ENCODE measurements at places on chromosomes 16 and 17. TPM values are rescaled to one million over a fixed set of nuclear protein-coding genes. Genes with fewer than 3 reads are reported as not detected.

CACNG3 gene
- total RNA-seq: not detected

SNX20 gene
- not detected for total RNA-seq

CCL5 gene
- 0.17 TPM for total RNA-seq

MFSD6L gene
- total RNA-seq: 5.2 TPM

MEAK7 gene
- 15.3 TPM for total RNA-seq

HEATR9 gene
- total RNA-seq: not detected

UMOD gene
- not detected for total RNA-seq

CD79B gene
- 3.2 TPM for total RNA-seq

SLC16A5 gene
- total RNA-seq: 32.4 TPM

Measured in WTC11 (cell line).